ENCODE measurements at places on chromosomes 2 and 18.

GRCh38 chr2:222825031-222825430 lies 35.8 kb upstream of the ACSL3 start:
- DNase-seq: no peak

GRCh38 chr2:207260947-207261346 lies 95.2 kb upstream of the KLF7 start:
- DNase-seq: no peak

- no peak for DNase-seq
Measured at GRCh38 chr2:46490521-46491141, 11.3 kb downstream of the TMEM247 start.

DNA sequence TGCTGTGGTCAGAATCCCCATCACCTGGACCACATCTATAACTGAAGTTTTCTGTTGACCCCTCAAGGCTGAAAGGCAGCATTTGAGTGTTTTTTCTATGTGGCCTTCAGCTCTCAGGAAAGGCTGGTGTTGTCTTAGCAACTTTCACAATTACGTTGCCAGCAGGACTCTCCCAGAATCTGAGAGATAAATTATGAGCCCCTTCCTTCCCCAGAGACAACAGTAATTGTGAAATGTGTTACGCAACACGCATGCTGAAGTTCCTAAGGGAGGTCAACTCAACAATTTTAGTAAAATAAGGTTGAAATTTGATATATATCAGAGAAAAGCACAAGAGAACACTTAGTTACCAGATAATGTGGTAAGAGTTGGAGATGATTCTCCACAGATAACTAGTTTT lies 216.5 kb upstream of the SLC8A1 start:
- peak; percentile 92 for DNase-seq

DNA sequence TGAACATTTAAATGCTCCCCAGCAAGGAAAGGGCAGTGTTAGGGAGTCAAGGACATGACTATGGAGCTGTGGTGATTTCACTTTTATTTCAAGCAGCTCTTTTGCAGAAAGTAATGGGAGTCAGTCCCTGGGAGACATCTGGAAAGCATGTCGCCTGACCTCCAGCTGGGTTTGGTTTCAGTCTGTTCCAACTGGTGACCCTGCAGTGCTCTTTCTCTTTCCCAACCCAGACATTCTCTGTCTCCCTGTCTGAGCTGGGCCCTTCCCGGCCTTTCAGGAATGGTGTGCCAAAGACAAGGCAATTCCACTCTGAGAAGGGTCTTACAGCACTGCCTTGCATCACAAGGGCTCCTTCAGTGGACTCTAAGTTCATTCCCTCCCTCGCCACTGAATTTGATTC lies 323.2 kb downstream of the OSR1 start:
- DNase-seq: peak; percentile 24

DNA sequence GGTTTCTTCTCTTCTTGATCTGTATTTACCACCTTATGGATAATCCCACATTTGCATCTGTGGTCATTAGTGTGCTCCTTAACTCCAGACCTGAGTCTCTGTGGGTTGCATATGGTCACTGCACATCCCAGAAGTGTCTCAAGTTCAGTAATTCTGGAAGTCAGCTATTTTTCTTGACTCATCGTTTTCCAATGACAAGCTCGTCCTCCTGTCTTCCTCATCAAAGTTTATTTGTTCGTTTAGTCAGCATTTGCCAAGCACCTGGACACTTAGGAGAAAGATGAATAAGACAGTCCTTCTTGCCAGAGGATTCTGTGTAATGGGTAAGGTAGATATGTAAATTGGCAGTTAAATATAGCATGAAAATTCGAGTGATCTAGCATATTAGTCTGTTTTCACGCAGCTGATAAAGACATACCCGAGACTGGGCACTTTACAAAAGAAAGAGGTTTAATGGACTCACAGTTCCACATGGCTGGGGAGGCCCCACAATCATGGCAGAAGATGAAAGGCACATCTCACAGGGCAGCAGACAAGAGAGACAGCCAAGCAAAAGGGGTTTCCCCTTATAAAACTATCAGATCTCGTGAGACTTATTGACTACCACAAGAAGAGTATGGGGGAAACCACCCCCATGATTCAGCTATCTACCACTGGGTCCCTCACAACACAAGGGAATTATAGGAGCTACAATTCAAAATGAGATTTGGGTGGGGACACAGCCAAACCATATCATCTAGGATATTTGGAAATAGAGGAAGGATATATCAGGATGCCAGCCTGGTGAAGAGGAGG lies 19.4 kb downstream of the FASTKD2 start:
- DNase-seq: no peak

DNA sequence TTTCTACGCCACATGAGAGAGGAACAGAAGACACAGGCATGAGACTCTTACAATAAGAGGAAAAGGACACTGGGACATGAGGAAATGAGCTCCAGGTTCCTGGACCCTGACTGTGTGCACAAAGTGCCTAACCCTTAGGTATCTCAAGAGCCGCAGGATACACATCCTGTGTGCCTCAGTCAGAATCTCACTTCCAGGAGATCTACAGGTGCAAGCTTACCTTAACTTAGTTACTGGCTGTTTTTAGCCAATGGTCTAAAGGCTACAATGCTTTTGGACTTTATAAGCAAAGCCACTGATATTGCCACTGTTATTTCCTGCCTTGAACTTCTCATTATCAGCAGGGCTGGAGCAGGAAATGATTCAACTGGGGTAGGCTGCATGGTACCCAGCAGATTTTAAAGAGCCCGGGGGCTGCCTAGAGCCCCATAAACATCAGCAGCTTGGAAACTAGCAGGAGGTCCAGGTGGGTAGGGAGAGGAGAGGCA lies 254.4 kb downstream of the ZNF521 start:
- DNase-seq: no peak

DNA sequence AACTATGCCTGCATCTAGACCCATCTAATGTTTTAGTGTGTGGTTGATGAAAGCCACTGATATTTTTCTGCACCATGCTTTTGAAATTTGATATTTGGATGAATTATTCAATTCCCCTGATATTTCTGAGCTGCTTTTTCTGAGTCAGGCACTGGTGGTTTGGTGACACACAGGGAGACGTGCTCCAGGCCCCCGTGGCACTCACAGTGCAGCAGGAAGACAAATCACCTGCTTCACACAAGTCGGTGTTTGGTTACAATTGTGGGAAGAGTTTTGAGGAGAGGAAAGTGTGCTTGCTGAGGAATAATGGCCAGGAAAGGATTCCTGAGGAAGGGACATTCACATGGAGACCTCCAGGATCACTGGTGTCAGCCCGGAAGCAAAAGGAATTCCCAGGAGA lies 179.7 kb downstream of the ACKR3 start:
- peak; percentile 13 for DNase-seq

GRCh38 chr2:218961651-218962570 lies 2.4 kb downstream of the CDK5R2 start:
- DNase-seq: no peak

DNA sequence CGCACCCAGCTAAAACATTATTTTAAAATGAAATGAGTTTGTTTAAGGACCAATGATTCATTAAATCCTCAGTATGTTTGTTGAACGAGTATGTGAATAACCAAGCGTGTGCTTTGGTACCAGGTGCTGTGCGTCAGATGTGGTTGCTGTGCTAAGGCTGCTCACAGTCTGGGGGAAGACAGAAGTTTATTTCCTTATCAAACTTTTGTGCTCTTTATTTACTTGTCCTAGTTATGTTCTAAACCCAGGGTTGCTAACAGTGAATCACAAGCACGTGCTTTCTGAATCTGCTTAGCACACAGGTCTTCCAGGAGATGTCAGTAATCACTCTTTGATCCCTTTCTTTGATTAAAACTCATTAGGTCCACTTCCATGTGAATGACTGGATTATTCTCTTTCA lies 37.0 kb downstream of the RAPGEF4 start:
- DNase-seq: peak; percentile 81

GRCh38 chr2:219718066-219718465 lies 90.6 kb downstream of the SLC4A3 start:
- DNase-seq: peak; percentile 72

DNA sequence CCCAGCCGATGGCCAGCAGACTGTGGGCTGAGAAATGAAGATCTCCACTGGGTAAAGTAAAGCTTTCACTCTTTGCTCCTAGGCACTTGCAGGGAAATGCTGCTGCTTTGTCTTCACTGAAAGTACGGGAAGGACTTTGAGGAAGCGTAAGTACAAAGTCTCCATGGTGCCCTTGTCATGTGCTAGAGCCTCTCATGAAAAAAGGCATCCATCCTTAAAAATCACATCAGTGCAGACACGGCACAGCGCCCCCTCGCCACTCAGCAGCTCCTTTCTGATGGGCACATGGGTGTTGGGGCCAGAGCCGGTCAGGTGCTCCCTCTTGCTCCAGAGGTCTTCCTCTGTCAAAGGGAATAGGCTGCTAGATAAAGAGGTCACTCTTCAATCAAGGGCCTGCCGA lies 109.0 kb upstream of the STPG4 start:
- DNase-seq: no peak

GRCh38 chr2:15646661-15647060 lies 55.0 kb downstream of the DDX1 start:
- DNase-seq: no peak

GRCh38 chr2:233546101-233546500 lies 20.5 kb downstream of the USP40 start:
- DNase-seq: no peak

DNA sequence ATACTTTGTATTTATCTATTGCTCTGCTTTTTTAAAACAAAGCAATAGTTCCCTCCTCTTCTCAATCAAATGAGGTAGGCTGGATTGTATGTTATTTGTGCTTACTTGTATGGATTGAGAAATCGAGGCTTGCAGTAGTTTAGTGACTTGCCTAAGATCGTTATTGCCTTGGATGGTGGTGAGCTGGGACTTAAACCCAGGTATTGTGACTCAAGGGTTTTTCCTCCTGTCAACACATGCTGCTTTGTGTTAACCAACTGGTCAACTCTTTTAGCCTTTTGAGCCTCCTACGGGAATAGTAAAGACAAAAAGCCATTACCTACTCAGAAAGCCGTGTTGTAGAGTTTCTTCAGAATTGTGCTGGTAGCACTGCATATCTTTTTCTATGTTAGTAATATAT lies 95.2 kb upstream of the THUMPD2 start:
- DNase-seq: peak; percentile 13

- DNase-seq: no peak
Measured at GRCh38 chr2:74081763-74082110, 66.0 kb downstream of the BOLA3 start.

DNA sequence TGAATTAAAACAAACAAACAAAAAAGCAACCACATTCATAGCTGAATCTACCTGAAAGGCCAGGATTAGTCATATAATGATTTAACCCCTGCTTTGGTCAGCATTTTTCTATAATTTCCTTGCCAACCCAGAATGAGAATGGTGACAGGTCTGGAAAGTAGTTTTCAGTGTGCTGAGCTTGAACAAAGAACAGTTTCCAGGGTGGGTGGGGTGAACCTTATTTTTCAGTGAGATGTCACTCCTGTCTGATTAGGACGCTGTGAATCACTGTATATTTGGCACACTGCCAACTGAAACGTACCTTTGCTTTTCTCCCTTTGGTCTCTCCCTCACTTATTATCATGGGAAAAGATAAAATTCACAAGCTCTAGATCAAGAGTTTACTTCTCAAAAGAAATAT lies 35.0 kb upstream of the DSC1 start:
- peak; percentile 34 for DNase-seq

Measured in amniotic epithelial cell (primary cell).